NCI-H1417 treated with DMSO at 0.1 percent for 48 hours (cell line): ENCODE measurements at places on chromosomes 7 and 10.

GRCh38 chr7:10468908-10469307 is 504.8 kb upstream of the PHF14 start:
- no peak for DNase-seq

DNA sequence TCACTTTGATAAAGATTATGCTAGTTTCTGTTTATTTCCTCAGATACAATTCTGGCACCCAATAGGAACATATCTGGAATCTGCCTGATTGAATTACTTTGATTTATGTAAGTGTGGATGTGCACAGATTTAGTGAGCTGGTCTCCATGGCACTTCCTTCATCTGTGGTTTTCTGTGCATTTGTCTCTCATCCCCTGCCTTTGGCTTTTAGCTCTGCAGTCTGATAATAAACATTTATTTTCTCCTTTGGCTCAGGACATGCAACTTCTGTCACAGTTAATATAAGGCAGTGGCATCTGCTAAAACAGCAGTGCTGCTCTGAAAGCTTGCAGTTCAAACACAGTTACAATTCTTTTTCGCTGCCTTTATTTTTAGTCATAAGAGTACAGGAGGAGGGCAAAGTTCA is 273.7 kb upstream of the CHRM2 start:
- DNase-seq: no peak

DNA sequence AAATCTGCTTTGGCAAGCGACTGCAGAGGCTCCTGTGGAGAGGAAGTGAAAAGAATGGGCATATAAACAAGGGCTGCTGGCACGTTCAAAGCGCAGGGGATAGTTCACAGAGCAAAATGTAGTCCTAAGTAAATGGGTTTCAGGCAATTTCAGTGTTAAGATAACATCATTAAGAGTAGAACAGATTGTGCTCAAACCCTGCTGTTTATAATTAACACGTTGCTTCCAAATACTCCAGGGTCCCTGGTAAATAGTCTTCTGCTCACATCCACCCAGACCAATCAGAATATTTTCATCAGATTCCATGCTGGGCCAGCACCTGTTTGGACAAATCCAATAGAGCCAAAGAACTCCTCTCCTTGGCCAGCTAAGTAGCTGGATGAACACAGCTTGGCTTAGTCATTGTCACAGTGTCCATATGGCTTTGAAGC is 81.4 kb downstream of the ORC5 start:
- peak; percentile 95 for DNase-seq

DNA sequence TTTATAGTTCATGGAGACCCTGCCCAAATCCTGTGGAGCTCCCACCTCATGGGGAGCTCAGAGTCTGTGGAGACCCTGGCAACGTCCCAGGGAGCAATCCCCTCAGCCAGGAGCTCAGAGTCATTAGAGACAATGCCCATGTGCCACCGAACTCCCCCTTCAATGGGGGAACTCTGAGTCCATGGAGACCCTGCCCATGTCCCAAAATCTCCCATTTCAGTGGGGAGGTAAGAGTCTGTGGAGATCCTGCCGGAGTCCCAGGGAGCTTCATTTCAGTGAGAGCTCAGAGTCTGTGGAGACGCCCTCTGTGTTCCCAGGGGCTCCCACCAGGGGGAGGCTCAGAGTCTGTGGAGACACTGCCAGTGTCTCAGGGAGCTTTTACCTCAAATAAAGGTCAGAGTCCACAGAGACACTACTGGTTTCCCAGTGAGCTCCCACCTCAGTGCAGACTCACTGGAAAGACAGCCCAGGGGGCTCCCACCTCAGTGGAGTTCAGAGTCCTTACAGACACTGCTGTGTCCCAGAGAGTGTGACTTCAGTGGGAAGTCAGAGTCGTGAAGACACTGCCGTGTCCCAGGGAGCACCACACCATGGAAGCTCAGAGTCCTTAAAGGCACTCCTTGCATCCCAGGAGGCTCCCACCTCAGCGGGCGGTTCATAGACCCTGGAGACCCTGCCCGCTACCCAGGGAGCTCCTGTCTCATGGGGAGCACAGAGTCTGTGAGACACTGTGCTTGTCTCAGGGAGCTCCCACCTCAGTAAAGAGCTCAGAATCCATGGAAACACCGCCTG is 5.0 kb downstream of the MYO1G start:
- DNase-seq: no peak

- peak; percentile 30 for DNase-seq
Measured at GRCh38 chr7:158414002-158414401, 173.6 kb downstream of the PTPRN2 start.

GRCh38 chr7:80608336-80608735 is 30.1 kb upstream of the CD36 start:
- no peak for DNase-seq

GRCh38 chr7:8640671-8641070 is 207.3 kb downstream of the NXPH1 start:
- no peak for DNase-seq

- DNase-seq: no peak
Measured at GRCh38 chr7:125254566-125254965, 324.9 kb upstream of the POT1 start.

- DNase-seq: no peak
Measured at GRCh38 chr7:2071133-2071832, 161.5 kb downstream of the MAD1L1 start.

DNA sequence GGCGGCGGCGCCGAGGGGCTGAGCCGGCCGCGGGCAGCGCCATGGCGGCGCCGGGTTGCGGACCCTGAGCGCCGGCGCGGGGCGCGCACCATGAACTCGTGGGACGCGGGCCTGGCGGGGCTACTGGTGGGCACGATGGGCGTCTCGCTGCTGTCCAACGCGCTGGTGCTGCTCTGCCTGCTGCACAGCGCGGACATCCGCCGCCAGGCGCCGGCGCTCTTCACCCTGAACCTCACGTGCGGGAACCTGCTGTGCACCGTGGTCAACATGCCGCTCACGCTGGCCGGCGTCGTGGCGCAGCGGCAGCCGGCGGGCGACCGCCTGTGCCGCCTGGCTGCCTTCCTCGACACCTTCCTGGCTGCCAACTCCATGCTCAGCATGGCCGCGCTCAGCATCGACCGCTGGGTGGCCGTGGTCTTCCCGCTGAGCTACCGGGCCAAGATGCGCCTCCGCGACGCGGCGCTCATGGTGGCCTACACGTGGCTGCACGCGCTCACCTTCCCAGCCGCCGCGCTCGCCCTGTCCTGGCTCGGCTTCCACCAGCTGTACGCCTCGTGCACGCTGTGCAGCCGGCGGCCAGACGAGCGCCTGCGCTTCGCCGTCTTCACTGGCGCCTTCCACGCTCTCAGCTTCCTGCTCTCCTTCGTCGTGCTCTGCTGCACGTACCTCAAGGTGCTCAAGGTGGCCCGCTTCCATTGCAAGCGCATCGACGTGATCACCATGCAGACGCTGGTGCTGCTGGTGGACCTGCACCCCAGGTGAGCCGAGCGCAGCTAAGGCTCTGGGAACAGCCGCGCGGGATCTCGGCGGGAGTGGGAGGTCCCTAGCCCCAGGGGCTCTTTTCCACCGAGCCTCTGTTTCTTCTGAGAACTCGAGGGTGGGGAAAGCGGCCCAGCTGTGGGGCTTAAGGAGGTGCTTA is at the start of gene GPR26:
Gene GPR26 (plus strand): TSS at position 38 of the 919 bp plus-strand sequence. CDS start 53 bp downstream, at position 91.
- no peak for DNase-seq
